ENCODE measurements at places on chromosomes 3 and 15.
A peak's percentile ranks its signal among the peaks of the same experiment; 100 is the strongest.

DNA sequence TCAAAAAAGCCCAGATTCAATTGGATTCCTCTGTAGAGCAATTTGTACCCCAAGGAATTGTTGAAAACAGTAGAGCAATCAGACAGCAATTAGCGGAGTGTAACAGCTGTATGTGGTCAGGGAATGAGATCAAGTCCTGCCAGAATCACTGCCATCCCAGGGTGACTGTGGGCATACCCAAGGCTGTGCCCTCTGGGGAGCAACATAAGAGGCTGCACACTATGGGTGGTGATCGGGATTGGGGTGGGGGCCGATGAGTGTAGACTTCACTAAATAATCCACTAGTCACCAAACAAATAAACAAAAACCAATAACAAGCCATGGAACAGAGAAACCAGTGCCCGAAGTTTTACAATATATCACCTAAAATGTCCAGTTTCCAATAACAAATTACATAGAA lies 12.1 kb upstream of the ELP6 start:
- no peak for DNase-seq

- DNase-seq: no peak
Measured at GRCh38 chr3:77467702-77468625, 428.1 kb downstream of the ROBO2 start.

DNA sequence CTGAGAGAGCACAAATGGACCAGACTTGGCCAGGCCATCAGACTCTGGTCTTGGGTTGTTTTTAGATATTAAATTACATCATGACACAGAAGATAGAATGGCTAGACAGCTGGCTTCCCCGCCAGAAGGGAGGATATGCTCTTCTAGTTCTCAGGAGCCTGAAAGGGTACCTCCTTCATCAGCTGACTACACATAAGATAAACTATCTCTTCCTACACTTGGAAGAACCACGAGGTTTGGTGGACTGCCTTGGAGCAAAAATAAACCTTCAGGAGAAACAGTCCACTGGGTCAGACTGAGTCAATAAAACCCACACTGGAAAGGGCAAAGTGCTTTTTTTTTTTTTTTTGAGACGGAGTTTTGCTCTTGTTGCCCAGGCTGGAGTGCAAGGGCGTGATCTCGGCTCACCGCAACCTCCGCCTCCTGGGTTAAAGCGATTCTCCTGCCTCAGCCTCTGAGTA lies 26.3 kb upstream of the DYNC1LI1 start:
- no peak for DNase-seq

DNA sequence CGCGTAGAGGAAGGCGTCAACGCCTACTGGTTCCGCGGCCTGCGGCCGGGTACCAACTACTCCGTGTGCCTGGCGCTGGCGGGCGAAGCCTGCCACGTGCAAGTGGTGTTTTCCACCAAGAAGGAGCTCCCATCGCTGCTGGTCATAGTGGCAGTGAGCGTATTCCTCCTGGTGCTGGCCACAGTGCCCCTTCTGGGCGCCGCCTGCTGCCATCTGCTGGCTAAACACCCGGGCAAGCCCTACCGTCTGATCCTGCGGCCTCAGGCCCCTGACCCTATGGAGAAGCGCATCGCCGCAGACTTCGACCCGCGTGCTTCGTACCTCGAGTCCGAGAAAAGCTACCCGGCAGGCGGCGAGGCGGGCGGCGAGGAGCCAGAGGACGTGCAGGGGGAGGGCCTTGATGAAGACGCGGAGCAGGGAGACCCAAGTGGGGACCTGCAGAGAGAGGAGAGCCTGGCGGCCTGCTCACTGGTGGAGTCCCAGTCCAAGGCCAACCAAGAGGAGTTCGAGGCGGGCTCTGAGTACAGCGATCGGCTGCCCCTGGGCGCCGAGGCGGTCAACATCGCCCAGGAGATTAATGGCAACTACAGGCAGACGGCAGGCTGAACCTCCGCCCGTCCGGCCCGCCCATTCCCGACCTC lies 4.1 kb downstream of the ISLR2 start:
- DNase-seq: peak; percentile 83

DNA sequence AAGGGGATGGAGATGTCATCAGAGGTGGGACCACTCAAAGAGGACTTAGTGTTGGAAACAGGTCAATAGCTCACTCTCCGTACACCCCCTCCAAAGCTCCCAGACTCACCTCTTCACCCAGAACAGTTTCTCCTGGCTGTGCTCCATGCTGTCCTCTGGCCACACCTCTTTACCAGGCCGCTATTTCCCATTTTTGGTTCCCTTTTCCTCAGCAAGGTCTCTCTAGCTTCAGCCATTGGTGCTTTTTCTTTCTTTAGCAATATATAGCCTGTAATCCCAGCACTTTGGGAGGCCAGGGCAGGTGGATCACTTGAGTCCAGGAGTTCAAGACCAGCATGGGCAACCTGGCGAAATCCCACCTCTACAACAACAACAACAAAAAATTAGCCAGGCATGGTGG lies 123.6 kb upstream of the SMAD3 start:
- DNase-seq: no peak

DNA sequence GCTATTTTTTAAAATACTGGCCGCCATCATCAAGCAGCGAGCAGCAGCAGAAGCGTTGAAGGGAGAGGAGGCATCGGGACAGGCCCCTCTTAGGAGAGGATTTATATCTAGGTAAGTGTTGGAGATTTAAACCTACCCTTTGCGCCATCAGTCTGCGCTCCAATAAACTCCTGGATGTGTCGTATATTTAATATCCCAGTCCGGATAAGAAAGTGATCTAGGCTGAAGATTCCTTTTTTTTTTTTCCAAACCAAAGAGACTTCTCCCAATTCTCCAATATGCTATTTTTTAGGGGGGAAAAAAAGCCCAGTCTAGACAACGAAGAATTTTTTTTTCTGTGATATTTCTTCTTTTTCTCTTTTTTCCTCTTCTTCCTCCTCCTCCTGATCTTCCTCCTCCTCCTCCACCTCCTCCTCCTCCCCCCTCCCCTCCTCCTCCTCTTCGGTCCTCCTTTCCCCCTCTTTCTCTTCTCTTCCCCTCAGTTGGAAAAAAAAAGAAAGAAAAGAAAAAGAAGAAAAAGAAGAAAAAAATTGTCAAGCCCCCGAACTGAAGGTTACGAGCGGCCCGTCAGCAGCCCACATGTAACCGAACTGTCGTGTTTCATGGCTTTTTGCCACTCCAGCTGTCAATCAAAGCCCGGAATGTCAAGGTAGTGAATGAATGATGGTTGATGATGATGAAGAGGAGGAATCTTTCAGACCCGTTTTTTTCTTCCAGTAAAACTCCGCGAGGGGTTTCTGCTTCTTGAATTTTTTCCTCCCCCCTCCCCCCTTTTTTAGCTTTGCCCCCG lies 835 bp downstream of the MEIS2 start:
- DNase-seq: no peak

- DNase-seq: no peak
Measured at GRCh38 chr15:25183581-25184251, 228.9 kb downstream of the SNRPN start.

- no peak for DNase-seq
Measured at GRCh38 chr3:76131396-76132153, 346.2 kb upstream of the ZNF717 start.

- no peak for DNase-seq
Measured at GRCh38 chr3:45560281-45560971, 34.1 kb upstream of the LIMD1 start.

- DNase-seq: no peak
Measured at GRCh38 chr3:127889461-127889863, 25.6 kb upstream of the KBTBD12 start.

DNA sequence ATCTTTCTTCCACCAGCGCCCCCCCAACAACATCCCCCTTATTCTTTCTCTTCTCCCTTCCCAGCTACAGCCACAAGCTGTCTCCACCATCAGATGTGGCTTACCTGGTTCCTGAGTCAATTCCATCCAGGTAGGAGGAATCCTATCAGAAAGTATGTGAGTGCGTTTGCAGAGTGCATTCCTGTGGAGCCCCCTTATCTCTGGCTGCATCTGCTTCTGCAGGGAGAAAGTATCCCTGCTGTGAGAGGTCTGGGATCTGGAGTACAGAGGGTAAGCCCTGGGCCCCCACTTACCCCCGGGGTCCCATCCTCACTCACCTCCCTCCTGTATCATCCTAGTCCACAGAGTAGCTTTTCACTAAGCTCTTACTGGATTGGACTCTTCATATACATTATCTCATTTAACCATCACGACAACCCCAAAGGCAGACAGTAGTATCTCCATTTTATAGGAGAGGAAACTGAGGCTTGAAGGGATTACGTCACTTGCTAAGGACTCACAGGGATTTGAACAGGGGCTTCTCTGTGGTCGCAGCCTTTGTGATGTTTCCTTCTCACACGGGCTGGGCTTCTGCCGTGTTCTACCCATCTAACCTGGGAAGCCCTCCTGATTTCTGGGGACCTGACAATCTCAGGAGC lies 22.2 kb upstream of the MAGEF1 start:
- no peak for DNase-seq

GRCh38 chr3:16516695-16517481 lies 3.4 kb upstream of the RFTN1 start:
- DNase-seq: peak; percentile 32

GRCh38 chr3:33807191-33807590 lies 8.8 kb downstream of the PDCD6IP start:
- DNase-seq: no peak

DNA sequence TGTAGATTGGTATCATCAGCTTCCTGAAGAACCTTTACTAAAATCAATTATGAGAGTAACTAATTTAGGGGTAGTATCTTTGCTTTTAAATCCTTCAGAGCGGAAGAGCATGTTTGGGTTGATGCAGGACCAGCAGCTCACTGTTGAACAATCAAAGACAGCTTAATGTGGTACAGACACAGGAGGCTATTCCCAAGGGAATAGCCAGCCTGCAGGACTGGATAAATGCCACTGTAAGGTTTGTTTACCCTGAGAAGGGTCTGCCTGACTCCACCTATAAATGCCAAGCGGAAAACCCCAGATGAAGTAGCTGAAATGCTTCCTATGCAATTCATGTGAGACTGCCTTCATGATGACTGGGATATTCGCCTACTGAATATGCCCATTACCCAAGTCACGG lies 16.0 kb upstream of the STAC start:
- DNase-seq: no peak

GRCh38 chr3:160434071-160434470 lies 15.5 kb downstream of the TRIM59 start:
- no peak for DNase-seq

DNA sequence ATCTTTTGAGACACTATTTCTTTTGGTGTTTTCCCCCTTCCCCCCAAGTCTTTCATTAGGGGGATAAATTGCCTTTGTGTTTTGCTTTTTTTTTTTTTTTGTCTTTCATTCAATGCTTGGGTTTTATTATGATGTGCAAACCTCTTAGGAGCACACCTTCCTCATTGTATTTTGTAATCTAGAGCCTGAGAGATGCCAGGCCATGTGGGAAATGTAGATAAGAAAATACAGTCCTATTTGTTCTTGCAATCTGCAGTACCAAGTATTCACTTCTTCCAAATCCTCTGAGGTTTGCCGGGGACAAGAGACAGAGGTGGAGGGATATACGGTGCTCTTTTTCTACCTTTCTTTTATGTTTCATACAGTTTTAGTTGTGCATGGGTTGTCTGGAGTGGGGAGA lies 66.7 kb downstream of the LARS2 start:
- DNase-seq: no peak

GRCh38 chr3:138456961-138457862 lies 22.8 kb downstream of the ESYT3 start:
- DNase-seq: no peak

DNA sequence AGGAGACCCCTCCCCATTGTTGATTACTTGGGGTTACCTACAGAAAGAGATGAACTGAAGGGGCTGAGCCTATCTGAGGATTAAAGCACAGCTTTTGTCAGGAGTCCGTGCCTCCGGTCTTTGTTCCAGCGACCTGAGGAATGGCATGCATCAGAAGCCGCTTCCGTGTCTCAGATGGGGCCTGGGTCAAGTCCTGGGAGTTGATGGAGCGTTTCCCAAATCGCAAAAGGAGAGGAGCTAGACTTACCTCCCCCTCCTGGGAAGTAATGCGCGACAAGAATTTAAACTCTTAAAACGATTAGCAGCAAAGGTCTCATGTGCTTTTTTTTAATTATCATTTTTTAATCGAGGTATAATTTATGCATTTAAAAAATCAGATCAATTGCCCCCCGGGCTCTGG lies 983 bp upstream of the ALDH1A3 start:
- DNase-seq: no peak

DNA sequence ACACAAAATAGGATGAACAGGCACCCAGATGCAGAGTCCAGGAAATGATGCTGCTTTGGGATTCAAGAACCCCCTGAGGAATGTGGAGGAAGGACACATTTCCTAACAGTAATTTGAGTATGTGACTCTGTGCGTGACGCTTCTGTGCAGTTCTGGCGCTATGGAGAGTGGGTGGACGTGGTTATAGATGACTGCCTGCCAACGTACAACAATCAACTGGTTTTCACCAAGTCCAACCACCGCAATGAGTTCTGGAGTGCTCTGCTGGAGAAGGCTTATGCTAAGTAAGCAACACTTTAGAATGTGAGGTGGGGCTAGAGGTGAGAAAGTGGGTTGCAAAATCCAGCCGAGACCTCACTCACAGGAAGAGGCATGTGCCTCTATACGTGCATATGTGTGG lies 28.3 kb downstream of the CAPN3 start:
- DNase-seq: no peak

GRCh38 chr3:179151474-179151873 lies 3.3 kb downstream of the PIK3CA start:
- no peak for DNase-seq

- no peak for DNase-seq
Measured at GRCh38 chr3:9149566-9149965, 99.9 kb downstream of the SRGAP3 start.

DNA sequence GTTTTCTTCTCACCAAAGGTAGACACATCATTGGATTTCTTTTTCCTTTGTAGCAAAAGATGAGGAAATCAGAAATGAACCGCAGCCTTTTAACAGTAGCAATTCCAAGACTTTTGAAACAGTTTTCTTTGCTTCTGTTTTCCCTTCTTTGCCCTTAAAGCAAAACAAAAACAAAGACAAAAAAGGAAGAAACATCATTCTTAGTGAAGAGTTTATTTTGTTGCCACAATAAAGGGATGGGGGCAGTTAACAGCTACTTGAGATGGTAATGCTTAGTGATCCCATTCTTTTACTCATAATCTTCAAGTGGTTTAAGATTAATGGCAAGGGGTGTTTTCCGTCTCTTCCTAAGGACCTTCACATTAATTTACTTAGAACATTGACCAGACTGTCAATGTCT lies 218.8 kb downstream of the MEIS2 start:
- DNase-seq: no peak

- DNase-seq: no peak
Measured at GRCh38 chr15:96117270-96117669, 213.2 kb upstream of the NR2F2 start.

GRCh38 chr3:4665197-4665596 lies 172.0 kb downstream of the ITPR1 start:
- DNase-seq: no peak

DNA sequence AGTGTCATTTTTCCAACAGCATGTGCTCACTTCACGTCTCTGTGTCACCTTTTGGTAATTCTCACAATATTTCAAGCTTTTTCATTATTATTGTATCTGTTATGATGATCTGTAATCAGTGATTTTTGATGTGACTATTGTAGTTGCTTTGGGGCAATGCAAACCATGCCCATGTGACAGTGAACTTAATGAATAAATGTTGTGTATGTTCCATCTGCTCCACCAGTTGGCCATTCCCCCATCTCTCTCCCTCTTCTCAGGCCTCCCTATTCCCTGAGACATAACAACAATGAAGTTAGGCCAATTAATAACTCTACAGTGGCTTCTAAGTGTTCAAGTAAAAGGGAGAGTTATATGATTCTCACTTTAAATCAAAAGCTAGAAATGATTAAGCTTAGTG lies 32.5 kb upstream of the TBC1D23 start:
- no peak for DNase-seq
